ENCODE measurements at places on chromosomes 4 and X.

DNA sequence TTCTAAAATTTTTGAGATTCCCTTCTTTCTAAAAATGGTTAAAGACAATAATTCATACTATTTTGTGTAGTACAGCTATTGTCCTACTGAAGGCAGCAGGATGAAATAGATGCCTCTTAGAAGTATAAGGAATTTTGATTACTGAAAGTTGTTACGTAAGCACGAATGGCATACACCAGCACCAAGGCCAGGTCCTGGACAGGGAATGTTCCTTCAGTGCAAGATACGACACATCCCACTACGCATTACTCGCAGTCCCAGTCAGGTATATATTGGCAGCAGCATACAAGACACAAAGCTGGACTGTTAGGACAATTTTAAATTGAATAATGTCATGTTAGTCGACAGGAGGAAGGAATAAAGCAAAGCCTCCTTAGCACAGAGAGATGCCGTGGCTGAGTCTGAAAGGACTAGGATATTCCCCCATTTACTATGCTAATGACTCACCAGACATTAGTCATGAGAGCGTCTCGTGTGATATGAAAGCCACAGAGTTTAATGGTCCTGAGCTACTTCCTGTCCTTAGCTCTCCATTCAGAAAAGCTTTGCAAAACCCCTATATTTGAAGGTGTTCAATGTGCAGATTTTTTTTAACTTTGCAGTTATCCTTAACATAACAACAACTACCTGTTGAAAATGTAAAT lies 504.3 kb downstream of the FAM133A start:
- no peak for DNase-seq

- DNase-seq, result no peak
Observed at GRCh38 chrX:915427-916229, 285.0 kb downstream of the SHOX start.

- no peak for DNase-seq
Observed at GRCh38 chr4:159019356-159019755, 83.5 kb upstream of the RAPGEF2 start.

DNA sequence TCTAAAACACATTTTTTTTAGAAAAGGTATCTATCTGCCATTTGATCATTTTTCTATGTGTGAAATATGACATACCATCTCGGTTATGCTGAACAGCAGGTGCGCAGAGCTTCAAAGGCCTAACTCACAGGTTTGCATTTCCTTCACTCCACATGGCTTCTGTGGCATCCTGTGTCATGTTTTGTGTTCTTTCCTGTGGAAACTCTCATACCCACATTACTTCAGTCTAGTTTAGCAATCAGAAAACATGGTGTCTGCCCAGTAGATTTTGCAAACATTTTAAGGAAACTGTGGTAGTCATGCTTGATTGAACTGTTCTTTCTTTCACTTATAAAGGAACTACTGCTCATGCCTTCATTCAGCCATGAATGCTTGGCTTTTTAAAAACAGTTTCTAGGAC lies 11.3 kb upstream of the ARAP2 start:
- no peak for DNase-seq

DNA sequence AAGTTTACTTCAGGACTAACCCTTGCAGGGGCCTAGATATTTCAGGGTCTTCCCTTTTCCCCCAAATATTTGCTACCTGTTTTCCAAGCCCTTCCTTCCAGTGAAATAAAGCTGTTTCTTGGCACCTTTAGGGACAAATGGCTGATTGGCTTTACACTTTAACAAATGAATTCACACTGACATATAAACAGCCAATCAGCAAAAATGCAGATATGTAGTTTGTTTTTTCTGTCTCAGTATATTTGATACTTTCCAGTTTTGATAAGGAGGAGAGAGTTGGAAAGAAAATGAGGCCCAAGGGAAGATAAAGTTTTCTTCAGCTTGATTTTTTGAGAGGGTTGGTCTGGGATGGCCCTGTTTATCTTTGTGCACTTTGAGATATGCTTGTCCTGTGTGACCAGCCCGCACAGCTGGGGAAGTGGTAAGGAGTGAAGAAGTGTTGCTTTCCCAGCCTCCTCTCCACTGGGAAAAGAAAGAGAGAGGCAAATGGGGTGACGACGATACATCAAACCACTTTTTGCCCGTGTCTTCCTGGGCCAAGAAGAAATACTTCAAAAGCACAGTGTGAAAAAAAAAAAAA lies 67.5 kb downstream of the MGST2 start:
- no peak for DNase-seq

DNA sequence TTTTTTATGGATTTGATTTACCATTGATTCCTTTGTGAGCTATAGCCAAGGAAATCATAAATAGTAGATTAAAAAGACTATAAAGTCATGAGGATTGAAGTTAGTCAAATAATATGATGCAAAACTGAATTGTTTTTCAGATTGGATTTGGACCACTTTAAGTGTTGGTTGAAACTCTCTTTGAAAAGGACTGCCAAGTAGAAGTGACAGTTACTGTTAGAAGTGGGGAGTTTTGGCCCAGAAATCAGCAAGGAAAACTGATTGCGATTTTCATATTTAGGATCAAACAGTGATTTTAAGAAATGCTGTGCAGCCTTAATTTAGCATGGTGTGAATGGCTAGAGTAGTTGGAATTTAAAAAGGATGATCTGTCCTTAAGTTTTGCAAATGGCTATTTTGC lies 4.9 kb downstream of the ADGRL3 start:
- DNase-seq, result no peak

- no peak for DNase-seq
Observed at GRCh38 chr4:125070861-125071260, 243.9 kb upstream of the FAT4 start.

GRCh38 chr4:133969202-133969848 lies 232.3 kb downstream of the PABPC4L start:
- DNase-seq, result no peak

DNA sequence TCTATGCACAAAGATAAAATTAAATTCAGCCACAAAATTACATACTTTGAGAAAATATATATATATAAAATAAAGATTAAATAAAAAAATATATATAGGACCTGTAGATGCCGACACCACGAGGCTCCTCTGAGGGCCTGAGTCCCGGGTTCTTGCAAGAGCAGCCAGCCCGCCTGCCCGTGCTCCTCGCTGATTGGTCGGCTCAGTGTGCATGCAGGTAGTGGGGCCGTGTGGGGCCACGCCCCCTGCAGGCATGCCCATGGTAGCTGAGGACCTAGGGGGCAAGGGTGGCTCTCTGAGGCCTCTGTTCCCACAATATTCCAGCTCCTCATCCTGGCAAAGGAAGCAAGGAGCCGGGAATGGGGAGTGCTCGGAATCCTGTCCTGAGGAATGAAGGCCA lies 80.5 kb upstream of the AMELX start:
- DNase-seq, result no peak

DNA sequence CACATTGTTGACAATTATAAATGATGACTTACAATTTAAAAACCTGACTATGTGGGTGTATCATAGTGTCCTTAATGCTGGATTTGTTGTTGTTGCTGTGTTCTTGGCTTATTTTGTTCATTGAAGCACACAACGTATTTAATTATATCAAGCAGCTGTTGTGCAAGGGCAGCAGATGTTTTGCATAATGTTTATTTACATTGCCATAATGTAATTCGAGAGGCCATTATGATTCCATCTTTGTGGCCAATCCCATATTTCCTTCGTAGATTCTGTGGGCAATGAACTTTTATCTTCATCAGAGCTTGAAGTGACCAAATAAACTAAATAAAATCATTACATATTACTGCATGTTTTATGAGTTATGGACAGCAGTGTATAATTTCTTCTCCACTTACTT lies 422.6 kb upstream of the GALNTL6 start:
- no peak for DNase-seq

DNA sequence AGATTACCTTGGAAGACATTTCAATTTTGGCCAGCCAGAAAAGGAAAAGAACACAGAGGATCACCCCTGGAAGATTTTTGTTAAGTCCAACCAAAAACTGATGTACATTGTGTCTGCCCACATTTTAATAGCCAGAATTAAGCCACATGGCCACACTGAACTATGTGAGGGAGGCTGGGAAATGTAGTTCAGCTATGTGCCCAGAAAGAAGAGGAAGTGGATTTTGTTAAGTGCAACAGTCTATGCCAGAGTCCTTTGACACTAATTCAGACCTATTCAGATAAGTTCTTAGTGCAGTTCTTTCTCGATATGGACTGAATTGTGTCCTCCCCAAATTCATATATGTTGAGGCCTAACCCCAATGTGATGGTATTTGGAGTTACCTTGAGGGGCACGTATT lies 18.4 kb downstream of the PRPS1 start:
- DNase-seq, result no peak

- no peak for DNase-seq
Observed at GRCh38 chrX:69988955-69989394, 60.8 kb downstream of the AWAT2 start.

DNA sequence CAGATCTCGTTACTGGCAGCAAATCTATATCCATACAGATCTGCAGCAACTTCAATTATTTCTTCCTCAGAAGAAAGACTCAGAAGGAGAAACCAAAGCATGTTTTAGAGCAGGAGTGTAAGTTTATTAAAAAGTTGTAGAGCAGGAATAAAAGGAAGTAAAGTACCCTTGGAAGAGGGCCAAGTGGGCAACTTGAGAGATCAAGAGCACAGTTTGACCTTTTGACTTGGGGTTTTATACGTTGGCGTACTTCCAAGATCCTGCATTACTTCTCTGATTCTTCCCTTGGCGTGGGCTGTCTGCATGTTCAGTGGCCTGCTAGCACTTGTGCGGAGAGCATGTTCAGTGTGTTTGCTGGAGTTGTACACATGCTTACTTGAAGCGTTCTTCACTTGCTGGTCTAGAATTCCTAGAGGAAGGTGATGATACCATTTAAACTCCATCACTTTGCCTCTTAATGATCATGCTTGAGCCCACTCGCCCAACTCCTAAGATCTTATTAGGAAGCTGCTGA lies 1114.7 kb upstream of the PABPC4L start:
- DNase-seq, result no peak

DNA sequence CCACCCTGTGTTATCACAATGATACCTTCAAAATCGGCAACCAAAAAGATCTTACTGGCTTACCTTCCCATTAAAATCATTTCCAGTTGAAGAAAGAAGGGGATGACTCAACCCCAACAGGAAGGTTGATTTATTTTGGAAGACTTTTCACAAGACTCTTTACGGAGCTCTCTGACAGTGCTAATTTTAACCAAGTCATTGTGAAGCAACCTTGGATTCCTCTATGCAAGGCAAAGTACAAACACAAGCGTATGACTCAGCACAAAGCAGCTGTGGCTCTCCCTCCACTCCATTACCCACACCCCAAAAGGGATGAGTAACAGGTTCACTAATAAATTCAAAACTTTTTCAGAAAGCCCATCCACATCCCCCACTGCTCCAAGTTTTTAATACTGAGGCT lies 213.8 kb upstream of the FGF13 start:
- DNase-seq, result no peak

- DNase-seq, result no peak
Observed at GRCh38 chr4:186074189-186074588, 5.2 kb downstream of the TLR3 start.

- DNase-seq, result no peak
Observed at GRCh38 chr4:154973244-154974035, 192.4 kb downstream of the RBM46 start.

- DNase-seq, result no peak
Observed at GRCh38 chrX:134026565-134027311, 41.3 kb upstream of the GPC3 start.

- DNase-seq, result no peak
Observed at GRCh38 chr4:150950657-150951288, 64.3 kb downstream of the LRBA start.

- no peak for DNase-seq
Observed at GRCh38 chr4:83947125-83947829, 411.4 kb downstream of the GPAT3 start.

DNA sequence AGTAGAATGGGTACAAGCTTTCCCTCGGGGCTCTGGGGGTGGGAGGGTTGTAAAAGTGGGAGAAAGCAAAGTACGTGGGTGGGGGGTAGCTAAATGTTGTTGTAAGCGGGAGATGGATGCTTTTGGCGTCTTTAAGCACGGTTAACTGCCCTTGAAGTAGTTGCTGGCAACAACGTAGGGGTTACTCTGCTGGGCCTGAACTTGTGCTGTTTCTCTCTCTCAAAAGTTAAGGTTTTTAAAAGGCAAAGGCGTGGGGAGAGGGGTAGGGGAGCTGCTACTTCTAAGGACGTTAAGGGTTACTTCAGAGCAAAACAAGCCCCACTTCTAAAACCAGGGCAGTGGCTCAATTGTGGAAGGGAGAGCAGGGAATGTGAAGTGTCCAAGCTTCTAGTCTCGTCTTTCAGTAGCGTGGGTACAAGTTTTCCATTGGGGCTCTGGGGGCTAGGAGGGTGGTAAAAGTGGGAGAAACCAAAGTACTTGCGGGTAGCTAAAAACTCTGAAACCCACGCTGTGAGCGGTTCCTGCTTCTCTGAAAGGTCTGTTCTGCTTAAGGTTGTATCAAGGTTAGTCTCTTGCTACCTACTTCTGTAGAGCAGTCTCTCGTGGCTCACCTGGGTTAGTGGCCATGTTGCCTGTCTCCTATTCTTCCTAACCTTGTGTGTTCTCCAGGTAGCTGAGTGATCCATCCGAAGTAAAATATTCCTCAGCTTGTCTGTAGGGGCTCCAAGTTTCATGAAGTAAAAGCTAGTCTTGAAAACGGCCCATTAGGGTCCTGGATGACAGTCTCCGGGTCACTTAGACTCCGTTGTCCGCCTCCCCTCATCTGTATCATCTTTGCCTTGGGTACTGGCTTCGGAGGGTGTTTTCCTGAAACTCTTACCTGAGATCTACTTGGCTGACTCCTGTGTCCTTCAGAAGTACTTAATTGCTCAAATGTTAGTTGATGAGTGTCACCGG lies 1.7 kb upstream of the WDR1 start:
- no peak for DNase-seq

DNA sequence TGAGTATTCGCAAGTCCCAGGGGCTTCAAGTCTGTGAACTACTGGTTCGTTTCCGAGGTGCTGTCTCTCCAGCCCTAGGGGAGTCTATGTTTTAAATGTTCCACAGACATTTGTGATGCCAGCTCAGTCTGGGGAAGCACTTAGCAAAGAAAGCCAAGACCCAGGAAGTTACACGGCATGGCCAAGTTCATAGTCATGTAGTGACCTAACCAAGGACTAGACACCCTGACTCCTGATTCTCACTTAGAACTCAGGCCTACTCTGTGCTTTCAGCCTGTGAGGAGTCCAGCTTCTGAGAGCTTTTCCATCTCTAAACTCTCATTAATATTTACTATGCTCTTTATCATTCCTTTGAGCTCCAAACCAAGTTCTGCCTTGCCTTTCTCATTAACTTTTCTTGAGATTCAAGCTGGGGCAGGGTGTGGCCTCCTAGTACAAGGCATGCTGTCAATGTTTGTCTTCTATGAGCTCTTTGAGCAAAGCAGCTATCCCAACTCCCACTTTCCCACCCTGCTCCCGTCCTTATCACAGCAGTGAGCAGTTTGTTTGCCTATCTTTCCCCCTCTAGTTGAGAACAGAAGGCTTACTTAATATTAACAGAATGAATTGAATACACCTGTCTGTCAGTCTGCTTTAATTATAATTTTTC lies 105.4 kb upstream of the FAM9C start:
- DNase-seq, result no peak
